NCI-H2107 (cell line): ENCODE measurements at places on chromosomes 2 and 18.

DNA sequence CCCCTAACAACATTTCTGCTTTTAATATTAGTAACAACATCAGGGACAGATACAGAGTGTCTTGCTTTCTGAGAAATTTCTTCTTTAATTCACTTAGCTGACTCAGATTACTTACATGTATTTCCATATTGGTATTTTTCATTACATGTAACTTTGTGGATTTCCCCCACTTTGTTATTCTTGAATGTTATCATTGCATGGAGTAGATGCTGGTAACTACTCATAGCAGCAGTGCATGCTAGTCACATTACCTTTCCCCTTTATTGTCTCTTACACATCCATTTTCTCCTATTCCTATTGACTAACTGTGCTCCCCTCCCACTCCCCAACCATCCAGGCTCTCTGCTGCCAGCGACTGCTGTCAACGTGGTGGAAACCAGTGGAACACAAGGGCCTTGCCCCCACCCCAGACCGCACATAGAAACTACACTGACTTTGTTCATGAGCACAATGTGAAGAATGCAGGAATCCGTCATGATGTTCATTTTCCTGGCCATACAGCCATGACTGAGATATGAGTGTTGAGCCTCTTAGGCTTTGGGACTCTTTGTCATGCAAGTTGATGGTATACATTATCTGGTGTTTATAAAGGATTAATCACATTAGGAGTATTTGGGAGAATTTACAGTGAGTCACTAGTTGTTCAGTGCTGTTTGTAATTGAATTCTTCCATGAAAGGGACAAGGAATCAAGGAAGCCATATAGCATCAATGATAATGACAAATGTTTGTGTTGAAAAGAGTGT, 91.0 kb downstream of the EPB41L5 start:
- no peak for DNase-seq

- no peak for DNase-seq
Observed at GRCh38 chr18:36160959-36161371, 26.3 kb upstream of the MOCOS start.

DNA sequence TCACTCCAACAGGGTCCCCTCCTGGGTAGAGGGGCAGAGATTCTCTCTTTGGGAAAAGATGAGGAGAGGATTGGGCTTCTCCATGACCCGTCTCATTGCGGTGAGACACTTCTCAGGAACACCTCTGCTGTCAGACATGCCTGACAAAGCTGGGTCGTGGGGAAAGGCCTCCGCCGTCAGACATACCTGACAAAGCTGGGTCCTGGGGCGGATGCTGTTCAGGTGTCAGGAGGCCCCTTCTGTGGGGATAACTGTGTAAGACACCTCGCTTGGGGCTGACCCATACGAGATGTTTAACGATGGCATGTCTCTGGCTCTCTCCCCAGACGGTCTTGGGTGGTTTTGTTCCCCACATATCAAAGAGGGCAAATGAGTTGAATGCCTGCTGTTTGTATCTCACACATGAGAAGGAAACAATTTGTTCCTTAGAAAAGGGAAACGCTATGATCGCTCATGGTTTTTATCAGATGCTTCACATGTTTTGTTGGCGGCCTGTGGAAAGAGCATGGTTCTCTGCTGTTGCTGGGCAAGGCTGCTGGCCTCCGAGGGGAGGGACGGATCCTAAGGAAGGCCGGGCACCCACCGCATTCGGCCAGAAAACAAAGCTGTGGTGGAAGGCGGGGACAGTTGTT, 40.8 kb upstream of the PXDN start:
- DNase-seq, result no peak

- no peak for DNase-seq
Observed at GRCh38 chr2:164323978-164324377, 297.3 kb downstream of the GRB14 start.

- DNase-seq, result no peak
Observed at GRCh38 chr2:178280244-178280852, 86.0 kb downstream of the OSBPL6 start.
